ENCODE measurements at places on chromosomes 13 and 19.

DNA sequence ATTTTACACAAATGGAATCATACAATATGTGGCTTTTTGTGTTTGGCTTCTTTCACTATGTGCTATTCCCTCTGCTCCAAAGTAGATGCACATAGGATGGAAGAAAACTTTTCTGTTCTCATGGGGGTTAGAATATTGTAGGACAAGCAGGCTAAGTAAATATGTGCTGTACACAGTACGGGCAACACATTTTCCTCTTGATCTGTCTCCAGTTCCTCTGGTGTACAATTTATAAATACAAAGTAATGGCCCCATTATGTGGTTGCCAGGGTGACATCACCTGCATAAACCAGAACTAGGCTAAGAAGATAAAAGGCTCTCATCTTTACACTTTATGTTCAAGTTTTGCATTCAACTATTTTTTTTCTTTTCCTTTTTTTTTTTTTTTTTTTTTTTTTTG lies 41.0 kb upstream of the SOX21 start:
- DNase-seq, result no peak

DNA sequence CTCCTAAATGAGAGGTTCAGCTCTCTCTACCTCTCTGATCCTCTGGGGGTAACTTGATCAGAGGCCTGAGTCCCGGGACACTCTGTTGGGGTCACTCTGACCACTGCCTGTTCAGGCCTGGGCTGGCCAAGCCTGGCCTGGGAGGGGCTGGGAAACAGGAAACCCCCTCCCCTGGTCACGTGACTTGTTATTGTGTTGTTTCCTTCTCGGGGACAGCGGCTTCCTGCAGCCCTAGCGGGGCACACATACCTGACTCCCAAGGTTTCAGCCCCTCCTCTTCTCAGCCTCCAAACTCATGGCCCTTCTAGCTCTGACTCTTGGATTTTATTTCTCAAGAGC lies at the start of gene USHBP1:
USHBP1 (minus strand) TSS at position 105 of the 339 bp plus-strand sequence. CDS start 446 bp downstream, outside the sequence.
- DNase-seq, result no peak

- no peak for DNase-seq
These were observed 28.3 kb downstream of the EFNA2 start for GRCh38 chr19:1313695-1314613.

DNA sequence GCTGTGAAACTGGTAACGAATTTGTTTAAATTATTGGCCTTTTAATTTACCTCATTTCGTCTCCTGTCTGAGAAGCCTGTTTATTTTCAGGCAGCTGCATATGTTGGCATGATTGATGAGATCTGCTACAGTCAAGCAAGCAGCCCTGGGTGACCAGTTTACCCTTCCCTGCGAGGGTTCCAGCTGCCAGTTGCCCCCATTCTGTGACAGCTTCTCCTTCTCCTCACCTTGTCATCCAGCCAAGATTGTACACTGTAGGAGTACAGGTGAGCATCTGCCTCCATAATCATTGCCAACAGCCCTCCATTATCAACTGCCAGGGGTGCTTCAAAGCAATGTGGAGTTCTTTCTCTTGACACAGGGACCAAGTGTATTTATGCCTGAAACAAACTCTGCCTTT lies 1979.9 kb upstream of the PRR20A start:
- DNase-seq, result no peak

- DNase-seq, result no peak
These were observed 13.0 kb downstream of the NTN5 start for GRCh38 chr19:48659768-48660167.

GRCh38 chr19:44848812-44849447 lies 2.8 kb downstream of the NECTIN2 start:
- DNase-seq, result no peak

GRCh38 chr19:16160445-16160942 lies 12.8 kb downstream of the CIB3 start:
- no peak for DNase-seq

DNA sequence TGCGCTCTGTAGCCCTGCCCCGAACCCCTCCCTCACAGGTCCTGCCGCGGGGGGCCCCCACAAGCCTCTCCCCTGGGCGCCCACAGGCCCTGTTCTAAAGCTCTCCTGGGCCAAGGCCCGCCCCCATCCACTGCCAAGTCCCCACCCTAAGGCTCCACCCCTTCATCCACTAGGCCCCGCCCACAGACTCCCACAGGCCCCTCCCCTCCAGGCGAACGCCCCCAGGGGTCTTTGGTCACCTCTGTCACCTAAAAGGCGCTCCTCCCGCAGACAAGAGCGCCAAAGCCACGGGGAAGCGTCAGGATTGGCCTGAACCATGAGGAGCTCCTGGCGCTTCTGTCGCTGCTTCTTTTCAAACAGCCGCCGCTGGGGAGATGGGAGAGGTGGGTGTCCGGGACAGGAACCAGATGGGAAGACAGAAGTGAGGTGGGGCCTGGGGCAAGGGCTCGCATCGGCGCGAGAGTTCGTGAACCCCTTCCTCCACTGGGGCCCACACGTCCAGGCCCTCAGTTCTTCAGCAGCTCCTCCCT lies 2.3 kb downstream of the TULP2 start:
- DNase-seq, result no peak

GRCh38 chr13:27264181-27264580 lies 6.4 kb upstream of the RASL11A start:
- no peak for DNase-seq

GRCh38 chr13:106096661-106097092 lies 438.8 kb downstream of the EFNB2 start:
- no peak for DNase-seq

DNA sequence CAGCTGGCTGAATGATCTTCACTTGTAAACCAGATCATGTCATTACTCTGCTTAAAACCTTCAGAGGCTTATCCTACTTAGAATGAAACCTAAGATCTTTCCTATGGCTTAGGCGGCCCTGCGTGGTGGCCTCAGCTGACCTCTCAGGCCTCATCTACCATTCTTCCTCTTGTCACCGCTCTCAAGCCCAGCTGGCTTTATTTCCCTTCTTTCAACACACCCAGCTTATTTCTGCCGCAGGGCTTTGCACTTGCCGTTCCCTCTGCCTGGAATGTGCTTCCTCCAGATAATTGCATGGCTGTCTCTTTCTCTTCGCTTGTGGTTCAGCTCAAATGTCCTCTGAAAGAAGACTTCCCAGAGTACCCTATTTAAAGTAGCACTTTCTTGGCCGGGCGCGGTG lies 3.6 kb upstream of the ASF1B start:
- DNase-seq, result no peak

DNA sequence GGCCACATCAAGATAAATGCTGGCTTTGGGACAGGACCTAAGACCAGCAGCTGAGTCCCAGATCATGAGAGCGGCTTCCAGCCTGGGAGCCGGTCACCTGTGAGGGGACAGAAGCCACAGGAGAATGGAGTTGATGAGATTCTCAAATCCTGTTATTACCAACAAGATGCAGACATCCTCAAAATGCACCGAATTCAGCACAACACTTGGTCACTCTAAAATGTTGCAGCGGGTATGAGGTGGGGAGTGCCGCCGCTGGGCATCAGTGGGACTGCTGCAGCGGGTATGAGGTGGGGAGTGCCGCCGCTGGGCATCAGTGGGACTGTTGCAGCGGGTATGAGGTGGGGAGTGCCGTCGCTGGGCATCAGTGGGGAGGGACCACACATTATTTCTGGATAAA lies 21.2 kb downstream of the RANBP3 start:
- no peak for DNase-seq

DNA sequence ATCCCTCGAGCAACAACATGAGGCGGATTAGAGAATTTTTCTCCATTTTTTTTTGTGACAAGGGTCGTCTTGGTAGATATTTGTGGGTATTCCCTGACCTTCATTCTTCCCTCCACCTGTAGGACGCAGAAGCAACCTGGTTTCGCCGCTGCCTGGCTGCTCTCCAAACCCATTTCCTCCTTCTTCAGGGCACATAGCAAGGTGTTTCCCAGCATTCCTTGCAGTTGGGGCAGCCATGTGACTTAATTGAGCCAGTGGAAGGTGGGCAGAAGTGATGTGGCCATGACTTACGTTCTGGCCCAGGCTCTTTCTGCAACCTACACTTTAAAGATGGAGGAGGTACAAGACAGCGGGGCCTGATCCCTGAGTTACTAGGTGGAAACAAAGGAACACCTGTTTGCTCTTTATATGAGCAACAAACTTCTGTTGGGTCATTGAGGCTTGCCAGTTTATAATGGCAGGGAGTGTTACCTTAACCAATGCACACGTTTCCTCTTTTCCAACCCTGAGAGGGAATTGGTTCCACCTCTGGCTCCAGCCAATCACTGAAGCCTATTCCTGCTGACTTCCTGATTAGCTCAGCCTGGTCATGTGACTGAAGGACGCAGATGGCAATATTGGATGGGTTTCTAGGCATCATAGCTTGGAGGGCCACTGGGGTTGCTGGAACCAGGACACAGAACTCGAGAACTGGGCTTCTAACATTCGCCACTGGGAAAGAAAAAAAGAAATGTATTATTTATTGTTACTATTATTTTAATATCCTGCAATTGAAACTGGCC lies 30.8 kb upstream of the ZNRF4 start:
- DNase-seq, result no peak

GRCh38 chr19:38506723-38507550 lies 73.4 kb downstream of the RYR1 start:
- DNase-seq, result peak; percentile 77

GRCh38 chr19:29516358-29516725 lies 9.5 kb upstream of the VSTM2B start:
- DNase-seq, result no peak

- no peak for DNase-seq
These were observed 95.3 kb downstream of the TEX29 start for GRCh38 chr13:111415765-111416164.

DNA sequence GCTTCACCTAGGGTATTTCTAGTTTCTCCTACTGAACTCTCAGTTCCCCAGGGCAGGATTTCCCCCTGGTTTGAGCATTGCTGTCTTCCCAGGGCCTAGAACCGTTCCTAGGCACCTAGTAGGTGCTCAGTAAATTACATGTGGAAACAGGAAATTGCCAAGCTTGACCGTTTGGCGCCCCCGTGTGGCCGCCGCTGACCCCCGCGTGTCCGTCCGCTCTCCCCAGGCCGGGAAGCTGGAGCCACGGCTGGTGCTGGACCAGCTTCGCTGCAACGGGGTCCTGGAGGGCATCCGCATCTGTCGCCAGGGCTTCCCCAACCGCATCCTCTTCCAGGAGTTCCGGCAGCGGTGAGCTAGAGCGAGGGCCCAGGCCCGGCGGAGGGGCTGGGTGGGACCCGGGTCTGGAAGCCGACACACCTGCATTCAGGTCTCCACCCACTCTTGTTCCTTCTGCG lies 55.5 kb downstream of the MYH14 start:
- DNase-seq, result no peak

DNA sequence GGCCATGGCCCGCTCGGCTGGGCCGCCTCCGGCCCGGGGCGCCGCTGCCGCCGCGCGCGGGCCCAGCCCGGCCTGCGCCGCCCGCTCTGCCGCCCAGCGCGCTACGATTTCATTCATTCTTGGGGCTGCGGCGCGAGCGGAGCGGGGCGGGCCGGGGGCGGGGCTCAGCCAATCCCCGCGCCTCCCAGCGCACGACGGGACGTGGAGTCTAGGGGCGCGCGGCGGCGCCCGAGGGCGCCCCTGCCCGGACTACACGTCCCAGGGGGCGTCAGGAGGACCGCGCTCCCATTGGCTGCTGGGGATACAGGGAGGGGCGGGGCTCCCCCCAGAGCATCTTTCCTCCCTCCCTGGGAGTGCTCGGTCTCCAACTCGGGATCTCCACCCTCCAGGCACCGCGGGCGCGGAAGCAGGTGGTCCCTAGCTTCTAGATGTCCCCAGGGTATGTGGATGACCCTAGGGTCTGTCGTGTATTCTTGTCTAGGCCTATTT lies 5.6 kb upstream of the DPF1 start:
- DNase-seq, result peak; percentile 42

DNA sequence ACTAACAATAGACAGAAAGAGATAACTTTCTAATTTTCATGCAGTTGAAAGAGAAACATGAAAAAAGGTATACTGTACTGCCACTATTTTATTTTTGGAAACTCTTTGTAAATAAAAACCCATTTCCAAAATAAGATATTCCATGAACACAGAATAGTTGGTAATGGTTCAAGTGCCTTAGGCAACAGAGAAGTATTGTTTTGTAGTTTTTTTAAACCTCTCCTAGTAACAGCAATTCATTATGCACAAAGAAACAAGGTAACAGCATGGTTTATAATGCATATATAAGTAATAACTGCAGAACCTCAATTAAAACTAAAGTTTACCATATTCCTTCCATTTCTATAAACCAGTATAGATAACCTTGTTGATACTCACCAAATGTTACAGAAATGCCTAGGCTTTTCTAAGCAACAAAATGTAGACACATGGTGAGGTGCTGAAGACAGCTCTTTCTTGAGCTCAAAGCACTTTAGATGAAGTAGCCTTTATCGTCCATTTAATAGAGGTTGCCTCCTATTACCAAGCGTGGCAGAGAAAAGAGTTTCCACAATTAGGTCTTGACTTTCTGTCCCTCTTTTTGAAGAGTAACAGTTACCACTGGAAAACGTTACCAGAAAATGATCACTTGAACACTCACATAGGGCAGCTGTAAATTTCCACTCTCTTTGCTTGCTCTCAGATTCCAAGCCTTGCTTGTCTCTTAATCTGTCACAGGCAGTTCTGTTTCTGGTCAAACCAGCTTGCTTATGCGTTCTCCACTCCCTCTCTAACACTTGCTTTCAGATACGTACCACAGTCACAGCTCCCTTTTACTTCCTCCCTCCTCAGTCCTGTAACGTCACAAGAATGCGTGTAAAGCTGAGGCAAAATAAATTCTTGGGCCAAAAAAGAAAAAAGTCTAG lies 42.9 kb downstream of the CAB39L start:
- no peak for DNase-seq

- no peak for DNase-seq
These were observed 632 bp upstream of the MTIF3 start for GRCh38 chr13:27450921-27451471.

GRCh38 chr13:107231944-107232343 lies 664.0 kb upstream of the ARGLU1 start:
- no peak for DNase-seq

DNA sequence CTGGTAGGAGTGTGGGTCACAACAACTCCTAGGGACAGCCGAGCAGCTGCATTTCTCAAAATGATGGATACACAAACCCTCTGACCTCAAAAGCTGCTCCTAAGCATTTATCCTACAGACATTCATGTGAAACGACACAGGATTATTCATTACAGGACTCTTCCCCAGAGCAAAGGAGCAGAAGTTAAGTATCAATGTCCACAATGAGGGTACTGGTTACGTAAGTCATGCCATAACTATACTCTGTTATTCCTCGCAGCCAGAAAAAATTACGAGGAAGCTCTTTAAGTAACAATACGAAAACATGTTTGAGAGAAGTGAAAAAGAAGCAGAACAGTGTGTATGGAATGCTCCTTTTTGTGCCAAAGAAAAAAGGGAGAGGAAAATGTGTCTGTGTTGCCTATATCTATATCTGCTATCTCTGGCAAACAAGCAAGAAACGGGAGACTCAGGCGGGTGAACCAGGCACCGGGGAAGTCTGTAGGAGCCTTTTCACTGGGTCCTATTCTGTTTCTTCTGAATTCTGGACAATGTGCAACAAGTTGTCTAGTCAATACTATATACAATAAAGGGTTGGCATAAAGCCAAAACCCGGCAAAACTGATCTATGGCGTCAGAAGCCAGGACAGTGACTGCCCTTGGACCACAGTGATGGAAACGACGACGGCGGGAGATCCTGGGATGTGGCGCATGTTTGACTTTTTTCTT lies 1.3 kb downstream of the ISOC2 start:
- DNase-seq, result no peak
